Neuronal stem cell (in vitro differentiated cells): ENCODE measurements at places on chromosomes 7 and 10.

GRCh38 chr7:44738051-44738723 lies 10.5 kb upstream of the ZMIZ2 start:
- no peak for DNase-seq

GRCh38 chr7:144488977-144489376 lies 85.5 kb upstream of the NOBOX start:
- DNase-seq: no peak

DNA sequence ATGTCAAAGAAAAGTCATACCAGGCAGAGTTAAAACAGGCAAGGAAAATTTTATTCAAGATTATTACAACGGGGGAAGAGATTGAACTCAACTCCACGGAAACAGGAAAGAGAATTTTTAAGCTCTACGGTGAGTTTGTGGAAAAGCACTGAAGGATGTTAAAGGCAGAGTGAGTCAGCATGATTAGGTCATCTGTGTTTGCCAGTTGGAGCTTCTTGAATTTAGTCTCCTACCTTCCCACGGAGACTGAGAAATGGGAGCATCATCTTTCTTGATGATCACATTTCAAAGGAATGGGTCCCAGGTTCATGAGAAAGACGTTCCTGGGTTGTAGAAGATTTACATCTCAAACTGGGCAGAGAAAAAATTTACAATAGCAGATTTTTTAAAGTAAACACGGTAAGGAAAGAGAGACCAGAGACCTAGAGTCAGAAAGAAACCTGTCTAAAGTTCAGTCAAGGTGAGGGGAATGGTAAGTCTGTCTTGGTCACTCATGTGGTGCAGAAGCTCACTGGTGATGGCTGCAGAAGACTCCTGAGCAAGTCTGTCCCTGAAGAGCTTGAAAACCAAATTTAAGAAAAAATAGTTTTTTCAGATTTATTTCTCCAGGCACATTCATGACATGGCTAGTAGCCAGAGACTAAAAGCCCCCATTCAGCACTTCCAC lies 516.9 kb upstream of the LRRN3 start:
- no peak for DNase-seq

DNA sequence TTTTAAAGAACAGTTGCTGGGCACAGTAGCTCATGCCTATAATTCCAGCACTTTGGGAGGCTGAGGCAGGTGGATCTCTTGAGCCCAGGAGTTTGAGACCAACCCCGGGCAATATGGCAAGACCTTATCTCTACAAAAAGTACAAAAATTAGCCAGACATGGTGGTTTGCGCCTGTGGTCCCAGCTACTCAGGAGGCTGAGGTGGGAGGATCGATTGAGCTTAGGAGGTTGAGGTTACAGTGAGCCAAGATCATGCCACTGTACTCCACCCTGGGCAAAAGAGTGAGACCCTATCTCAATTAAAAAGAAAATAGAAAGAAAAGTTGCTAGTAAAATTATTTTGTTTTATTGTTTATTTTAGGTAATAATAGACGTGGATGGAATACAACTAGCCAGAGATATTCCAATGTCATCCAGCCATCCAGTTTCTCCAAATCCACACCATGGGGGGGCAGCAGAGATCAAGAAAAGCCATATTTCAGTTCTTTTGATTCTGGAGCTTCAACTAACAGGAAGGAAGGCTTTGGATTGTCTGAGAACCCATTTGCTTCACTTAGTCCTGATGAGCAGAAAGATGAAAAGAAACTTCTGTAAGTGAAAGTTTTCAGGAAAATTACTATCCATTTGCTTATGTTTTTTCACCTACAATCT lies 3.0 kb downstream of the NUP42 start:
- no peak for DNase-seq

- DNase-seq: no peak
Measured at GRCh38 chr10:75088640-75089039, 22.8 kb upstream of the SAMD8 start.

GRCh38 chr10:46074196-46074946 lies 28.3 kb upstream of the MSMB start:
- no peak for DNase-seq

DNA sequence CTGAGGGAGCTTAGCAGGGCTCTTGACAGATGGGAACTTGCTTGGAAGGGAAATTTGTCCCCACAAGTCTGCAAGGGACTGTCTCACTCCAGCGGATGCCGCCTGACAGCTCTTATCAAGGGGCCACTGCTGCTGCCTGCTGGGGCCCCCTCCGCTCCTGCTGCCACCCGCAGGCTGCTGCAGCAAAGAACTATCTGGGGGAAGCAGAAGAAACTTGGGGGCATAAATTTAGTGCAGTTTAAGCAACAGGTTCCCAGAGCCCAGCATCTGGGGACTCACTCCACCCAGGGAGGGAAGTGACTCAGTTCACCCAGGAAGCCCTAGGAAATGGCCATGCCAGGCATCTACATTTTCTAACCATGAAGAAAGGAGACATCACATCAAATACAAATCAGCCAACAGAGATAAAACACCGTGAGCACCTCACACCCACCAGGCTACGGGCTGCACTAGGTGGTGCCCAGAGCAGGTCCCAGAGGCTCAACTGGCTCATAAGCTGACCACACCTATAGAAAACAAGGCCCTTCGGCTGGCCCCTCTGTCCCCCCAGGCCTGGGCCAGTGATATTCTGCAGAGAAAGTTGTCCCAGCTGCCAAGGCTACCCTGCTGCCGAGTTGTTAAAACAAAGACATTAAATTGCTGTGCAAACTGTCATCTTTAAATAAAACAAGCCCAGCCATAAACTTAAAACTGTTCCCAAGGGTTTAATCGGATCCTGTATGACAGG lies 3.7 kb downstream of the RGS10 start:
- DNase-seq: no peak

DNA sequence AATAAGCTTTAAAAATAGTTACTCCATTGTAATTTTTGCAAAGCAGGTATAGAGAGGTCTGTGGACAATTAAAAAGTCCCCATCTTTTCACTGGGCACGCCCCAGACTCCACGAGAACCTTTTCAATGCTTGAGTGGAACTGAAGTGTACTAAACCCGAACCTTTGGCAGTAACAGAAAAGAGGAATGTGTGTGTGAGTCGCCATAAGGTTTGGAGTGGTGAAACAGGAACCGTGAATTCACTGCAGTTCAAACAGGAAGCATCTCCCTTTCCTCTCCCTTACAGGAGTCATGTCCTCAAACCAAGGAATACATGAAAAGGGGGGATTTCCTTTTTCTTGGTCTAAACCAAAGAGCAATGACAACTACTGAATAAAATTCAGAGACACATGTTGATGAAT lies 23.2 kb downstream of the NDUFB2 start:
- DNase-seq: no peak

DNA sequence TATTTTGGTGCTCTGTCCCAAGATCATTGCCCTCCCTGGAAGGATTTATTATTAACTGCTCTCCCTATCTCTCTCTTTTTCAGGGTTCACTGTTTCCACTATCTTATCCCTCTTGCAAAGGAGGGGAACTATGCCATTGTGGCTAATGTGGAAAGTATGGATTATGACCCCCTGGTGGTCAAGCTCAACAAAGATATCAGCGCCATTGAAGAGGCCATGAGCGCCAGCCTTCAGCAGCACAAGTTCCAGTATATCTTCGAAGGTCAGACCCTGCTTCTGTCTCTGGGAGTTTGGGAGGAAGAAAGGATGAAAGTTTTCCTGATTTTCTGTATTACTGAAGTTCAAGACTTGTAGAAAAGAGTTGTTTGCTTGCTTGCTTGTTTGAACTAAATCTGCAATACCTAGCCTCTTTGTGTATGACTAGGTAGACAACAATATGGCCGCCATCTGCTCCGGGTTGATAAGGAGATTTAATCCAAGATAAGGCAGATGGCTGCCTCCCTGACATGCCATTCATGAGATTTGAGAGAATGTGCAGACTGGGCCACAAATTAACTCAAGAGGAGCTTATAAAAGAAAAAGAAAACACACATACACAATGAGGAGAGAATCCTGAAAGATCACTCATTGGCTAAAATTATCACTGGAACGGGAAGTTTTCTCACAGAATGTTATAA lies 122.2 kb upstream of the LRGUK start:
- DNase-seq: no peak

- no peak for DNase-seq
Measured at GRCh38 chr7:74028321-74028838, 407 bp downstream of the ELN start.

- no peak for DNase-seq
Measured at GRCh38 chr10:35184527-35185171, 58.0 kb downstream of the CREM start.

DNA sequence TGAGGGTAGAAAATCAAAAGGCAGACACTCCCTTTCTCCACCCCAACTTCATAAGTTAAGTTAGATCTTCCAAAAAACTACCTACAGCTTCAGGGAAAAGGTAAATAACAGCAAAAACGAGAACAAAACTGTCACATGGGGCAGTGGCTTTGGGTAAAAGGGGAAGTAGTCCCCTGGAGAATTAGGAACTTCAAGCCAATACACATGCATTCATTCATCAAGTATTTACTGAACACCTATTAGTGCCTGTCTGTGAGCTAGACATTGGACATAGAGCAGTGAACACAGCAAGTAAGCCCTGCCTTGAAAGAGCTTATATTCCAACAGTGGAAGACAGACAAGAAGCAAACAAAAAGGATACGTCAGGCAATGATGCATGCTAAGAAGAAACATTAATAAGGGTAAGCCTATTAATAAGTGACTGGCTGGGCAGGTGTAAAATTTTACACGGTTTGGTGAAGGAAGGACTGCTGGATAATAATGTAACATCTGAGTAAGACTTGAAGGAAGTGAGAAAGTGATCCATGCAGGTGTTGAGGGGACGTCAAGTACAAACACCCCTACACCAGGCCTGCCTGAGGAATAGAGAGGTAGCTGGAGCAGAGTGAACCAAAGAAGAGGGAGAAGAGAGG lies 69.6 kb upstream of the RAPGEF5 start:
- no peak for DNase-seq

GRCh38 chr7:92044940-92045339 lies 89.3 kb downstream of the CYP51A1 start:
- no peak for DNase-seq

- peak; percentile 84 for DNase-seq
Measured at GRCh38 chr7:74083117-74083876, at the start of gene LIMK1. Gene LIMK1 (plus strand): TSS chr7:74083804. CDS start chr7:74083991, 187 bp downstream.

- DNase-seq: no peak
Measured at GRCh38 chr10:60967854-60968484, 24.0 kb upstream of the RHOBTB1 start.

DNA sequence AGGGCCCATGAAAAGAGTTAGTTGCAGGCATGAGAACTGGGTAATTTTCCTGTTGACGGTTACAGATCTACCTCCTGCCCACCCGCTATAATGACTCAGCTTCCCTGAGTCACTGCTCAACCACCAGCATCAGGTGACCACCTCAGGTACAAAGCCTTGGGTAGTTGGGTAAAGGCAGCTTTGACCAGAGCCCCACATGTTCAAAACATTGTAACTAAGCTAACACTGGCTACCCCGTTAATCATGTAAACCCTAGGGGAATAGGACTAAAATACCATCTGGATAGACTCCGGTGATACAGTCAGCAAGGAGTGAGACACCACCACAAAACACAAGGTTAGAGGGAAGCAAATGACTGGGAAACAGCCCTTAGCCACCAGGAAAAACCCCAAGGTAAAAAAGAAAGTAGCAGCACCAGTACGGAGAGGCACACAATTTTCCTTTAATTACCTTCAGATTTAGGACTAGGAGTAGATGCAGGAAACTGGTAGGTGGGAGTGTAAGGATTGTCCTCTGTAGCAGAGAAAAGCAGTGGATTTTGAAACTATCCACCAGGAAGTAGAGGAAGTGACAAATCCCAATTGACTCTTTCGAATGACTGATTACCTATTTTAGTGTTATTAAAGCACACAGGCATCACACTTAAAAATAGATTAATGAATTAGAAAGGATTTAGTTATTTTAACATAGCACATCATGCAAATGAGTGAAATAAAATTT lies 103.5 kb upstream of the PDLIM1 start:
- no peak for DNase-seq

GRCh38 chr7:49563693-49564378 lies 209.6 kb upstream of the VWC2 start:
- DNase-seq: no peak

GRCh38 chr7:50303335-50304128 lies 984 bp upstream of the IKZF1 start:
- no peak for DNase-seq

DNA sequence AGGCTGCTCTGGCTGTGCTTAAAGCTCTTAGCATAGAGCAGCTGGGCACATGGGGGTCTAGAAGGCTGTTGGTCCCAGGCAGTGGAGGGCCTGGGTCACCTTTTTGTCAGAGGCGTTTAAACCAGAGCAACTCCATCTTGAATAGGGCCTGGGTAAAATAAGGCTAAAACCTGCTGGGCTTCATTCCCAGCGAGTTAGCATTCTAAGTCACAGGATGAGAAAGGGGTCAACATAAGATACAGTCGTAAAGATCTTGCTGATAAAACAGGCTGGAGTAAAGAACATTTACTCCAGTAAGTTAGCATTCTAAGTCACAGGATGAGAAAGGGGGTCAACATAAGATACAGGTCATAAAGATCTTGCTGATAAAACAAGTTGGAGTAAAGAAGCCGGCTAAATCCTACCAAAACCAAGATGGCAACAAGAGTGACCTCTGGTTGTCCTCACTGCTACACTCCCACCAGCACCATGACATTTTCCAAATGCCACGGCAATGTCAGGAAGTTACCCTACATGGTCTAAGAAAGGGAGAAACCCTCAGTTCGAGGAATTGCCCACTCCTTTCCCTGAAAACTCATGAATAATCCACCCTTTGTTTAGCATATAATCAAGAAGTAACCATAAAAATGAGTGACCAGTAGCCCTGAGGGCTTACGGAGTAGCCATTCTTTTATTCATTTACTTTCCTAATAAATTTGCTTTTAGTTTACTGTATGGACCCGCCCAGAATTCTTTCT lies 96.8 kb upstream of the PCBD1 start:
- DNase-seq: no peak

GRCh38 chr7:42359946-42360345 lies 122.9 kb upstream of the GLI3 start:
- DNase-seq: no peak

DNA sequence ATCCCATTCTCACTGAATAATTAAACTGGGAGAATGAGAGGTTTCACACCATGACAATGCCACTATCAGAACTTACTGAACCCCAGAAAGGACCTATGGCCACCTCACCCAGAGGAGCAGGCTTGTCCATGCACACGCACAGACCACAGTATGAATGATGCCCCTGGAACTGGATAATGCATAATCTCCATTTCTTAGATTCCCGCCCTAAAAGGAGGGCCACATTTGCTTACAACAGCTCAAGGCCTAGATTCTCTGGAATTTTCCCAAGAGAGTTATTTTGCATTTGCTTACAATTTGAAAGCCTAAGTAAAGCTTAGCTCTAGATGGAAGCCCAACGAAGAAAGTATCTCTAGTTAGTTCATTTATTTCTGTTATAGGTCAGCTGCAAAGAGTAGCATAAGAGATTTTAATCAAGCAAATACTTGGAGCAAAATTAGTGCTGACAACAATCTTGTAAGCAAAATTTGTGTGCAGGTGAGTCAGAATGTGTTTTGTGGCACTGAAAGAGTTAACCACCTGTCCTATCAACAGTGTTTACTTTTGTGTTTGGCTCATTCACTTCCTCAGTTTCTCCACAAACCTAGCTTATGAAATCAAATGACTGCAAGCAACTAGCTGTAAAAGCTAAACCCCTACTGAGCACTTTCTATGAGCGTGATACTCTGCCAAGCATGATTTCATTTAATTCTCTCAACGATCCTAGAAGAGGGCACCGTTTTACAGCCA lies 32.1 kb downstream of the ELMO1 start:
- no peak for DNase-seq

- DNase-seq: no peak
Measured at GRCh38 chr10:3137958-3138726, 34.4 kb downstream of the PITRM1 start.
